ENCODE measurements at places on chromosomes 2 and 18.

GRCh38 chr2:20352230-20352578, 1.6 kb upstream of the PUM2 start:
- no peak for DNase-seq

- DNase-seq: no peak
These were observed 65.8 kb downstream of the ALPK2 start for GRCh38 chr18:58562999-58563667.

DNA sequence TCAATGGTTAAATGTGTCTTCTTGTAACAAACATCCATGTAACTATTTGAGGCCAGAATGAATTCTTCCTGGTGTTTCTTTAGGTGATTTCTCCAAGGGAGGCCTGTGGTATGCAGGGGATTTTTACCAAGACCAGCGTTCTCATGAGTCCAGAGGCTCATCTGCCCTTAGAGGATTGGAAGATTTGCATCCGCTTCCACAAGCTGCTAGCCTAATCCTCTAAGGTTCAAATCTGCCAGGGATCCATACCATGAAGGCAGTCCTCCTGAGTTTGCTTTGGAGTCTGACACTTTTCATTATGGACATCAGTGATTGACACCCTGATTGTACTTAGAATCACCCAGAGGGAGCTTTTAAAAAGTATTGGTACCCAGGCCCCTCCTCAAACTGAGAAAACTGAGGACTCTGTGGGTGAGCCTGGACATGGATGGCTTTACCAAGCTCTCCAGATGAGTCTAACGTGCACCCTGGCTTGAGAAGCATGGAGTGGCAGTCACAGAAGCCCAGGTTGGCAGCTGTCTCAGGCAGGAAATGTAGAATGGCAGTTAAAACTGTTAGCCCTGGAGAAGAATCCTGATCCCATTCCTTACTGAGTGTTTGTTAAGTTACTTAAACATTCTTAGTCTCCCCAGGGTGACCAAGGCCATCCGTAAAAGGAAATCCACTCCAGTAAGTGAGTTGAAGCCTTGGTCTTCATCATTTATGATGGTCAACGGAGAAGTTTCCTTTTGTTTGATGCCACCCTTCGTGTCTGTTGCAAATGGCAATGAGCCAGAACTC, 95.3 kb upstream of the RMDN2 start:
- DNase-seq: no peak

- no peak for DNase-seq
These were observed 44.7 kb downstream of the TANC1 start for GRCh38 chr2:159013103-159013502.

DNA sequence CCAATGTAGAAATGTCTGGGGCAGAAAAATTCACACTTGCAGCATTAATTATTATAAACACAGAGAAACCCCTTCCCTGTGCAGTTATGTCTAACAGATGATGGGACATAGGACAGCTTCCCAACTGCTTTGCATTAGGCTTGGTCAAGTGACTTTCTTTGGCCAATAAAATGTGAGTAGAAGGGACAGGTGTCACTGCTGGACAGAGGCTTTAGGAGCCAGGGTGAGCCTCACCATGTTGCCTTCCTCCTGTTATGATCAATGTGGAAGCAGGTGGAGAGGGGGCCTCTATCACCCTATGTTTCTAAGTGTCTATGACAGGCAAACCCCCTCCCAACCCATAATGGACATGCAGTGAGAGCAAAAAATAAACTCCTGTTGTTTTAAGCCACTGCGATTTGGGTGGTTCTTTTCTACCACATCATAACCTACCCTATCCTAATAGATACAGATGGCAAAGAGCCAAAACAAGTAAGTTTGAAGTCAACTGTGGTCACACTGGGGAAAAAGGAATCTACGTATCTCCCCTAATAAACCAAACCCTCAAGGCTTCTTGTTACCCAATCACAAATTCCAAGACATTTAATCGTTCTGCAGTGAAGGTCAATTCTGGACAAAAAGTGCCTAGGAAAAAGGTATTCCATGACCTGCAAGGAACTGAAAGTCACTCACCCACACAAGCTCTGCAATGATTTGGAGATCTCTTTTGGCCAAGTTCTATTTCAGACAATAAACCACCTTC, 28.6 kb upstream of the POU3F3 start:
- DNase-seq: no peak

DNA sequence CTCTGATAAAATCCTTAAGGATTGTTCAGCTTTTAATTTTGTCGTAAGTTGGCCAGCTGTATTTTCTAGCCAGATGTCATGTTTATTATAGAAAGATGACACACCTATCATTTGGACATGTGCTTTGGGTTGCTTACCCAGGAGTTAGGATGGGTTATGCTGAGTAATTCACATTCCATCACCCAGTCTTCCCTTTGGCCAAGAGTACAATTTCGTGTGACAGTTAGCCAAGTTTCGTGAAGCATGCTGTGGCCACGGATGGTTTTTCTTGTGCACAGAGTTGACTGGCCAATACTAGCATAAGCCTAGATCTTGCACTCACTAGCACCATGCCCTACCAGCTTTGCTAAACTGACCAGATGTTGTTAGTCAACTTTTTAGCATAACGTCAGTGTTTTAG, 5.8 kb downstream of the MAPRE3 start:
- no peak for DNase-seq

GRCh38 chr2:76197842-76198448, 487.2 kb upstream of the GCFC2 start:
- no peak for DNase-seq

DNA sequence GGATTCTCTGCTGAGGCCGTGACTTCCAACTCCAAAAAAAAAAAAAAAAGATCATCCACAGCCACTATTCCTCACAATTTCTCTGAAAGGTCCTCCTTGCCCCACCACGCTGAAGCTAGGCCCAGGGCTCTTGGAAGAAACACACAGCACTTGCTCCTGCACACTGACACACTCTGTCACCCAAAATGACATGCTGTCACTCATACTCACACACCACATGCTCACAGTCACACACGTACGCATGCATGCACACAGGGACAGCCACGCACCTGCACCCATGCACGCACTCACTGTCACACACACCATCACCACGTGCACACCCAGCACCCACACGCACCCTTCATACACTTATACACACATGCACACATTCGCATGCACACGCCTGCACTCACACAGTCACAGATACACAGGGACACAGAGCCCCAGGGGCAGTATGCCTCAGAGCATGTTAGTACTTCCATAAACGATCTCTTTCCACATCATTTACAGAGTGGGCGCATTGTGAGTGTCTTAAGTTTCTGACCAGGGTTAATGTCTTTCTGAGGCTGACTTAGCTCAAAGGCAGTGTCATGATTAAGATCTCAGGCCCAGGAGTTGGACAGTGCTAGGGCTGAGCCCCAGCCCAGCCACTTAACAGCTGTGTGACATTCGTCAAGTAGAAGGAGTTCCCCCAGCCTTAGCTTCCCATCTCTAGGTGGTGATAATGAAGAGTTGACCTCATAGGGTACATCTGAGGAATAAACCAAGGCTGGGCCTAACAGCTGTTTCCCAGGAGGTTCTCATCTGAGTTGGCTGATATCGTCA, 93.4 kb downstream of the GLI2 start:
- DNase-seq: no peak

DNA sequence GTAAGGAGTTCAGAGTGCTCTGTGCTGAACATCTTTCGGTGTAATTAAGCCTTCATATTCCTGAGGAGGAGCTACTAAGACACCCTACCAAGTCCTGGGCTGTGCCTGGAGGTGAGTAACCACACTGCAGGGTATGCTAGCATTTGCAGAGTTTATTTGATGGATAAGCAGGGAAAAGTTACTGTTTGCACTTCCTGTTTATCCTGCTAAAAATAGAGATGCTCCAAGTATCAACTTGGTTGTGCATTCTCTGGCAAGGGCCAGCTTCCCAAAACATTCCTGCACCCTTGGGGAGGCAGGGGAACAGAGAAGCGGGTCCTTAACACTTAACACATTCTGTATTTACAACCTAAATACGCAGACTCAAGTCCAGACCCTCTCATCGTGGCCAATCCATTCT, 49.8 kb downstream of the PARD6G start:
- no peak for DNase-seq

GRCh38 chr2:108542071-108542470, 7.8 kb downstream of the LIMS1 start:
- no peak for DNase-seq

GRCh38 chr2:218214116-218214515, 2.9 kb upstream of the ARPC2 start:
- no peak for DNase-seq

DNA sequence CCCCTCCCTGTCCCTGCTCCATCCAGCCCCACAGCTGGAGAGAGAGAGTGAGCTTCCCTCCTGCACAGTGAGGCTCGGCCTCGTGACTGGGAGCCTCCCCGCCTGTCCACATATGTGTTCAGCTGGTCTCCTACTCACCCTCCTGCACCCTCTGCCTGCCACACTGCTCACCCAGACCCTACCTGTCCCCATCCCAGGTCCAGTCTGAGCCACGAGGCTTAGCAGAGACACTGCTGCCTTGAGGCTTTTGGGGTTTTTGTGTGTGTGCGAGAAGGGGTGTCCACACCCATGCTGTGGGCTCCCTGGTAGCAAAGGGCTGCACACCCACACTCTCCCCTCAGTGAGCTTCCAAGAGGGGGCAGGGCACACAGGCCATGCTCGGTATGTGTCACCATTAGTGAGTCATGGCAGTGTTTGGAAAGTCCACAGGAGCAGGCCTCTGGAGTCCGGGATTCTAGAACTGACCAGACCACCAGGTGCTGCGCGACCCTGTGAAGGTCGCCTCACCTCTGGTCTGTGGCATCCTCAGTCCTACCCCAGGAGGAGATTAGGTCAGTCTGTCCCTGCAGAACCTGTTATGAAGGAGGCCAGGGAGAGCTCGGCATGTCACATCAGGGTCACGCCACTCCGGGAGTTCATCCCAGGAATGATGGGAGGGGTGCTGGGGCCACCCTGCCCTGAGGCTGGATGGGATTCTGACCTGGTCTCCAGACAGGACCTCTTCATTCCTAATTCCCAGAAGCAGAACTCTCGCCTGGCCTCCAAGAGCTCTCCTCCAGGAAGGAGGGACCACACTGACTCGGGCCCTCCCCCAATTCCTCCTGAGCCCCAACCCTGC, 39.9 kb upstream of the SMAD7 start:
- peak; percentile 70 for DNase-seq

- DNase-seq: no peak
These were observed 752.8 kb upstream of the CELF4 start for GRCh38 chr18:38318416-38318815.

GRCh38 chr2:240628808-240629618, 3.7 kb downstream of the GPR35 start:
- no peak for DNase-seq

DNA sequence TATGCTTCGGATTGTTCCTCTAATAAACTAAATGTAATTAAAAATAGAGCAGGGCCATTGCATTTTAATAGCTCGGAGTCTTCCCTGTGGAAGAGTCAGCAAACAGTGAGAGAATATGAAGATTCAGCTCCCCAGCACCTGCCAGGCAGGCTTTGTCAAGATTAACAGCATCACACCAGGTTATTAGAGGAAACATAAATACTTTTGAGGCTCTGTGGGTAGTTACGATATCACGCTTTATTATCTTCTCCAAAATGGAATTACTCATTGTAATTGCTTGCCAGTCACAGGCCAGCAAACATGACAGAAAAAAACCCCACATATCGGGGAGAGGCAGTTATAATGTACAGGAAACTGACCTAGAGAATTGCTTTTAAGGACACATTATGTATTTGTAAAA, 303.9 kb downstream of the CPS1 start:
- no peak for DNase-seq

DNA sequence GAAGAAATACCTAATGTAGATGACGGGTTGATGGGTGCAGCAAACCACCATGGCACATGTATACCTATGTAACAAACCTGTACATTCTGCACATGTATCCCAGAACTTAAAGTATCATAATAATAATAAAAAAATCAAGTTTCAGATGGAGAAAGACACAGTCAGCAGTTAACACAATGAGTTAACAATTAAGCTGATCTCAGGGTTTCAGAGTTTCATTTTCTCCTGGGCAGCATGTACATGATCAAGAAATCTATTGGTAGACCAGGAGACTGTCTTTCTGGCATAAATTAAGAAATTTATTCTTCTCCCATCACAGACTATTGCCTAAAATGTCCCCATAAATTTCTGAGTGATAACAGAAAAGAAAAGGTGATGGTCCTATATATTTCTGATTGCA, 155.3 kb downstream of the RAD51AP2 start:
- DNase-seq: no peak

GRCh38 chr2:147851244-147851930, 6.6 kb downstream of the ACVR2A start:
- DNase-seq: no peak

DNA sequence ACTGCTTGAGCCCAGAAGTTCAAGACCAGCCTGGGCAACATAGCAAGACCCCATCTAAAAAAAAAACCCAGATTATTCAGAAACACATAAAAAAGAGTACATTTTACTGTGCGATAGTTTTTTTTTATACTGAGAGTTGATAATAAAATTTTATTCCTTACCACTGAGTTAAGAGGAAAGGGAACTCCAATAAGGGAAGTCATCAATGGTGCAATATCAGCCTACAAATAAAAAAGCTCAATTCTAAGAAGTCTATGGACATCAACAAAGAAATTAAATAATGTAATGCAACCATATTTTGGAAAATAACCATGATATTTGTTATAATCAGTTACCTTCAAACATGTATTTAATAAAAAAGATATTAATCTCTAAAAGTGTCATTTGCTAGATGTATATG, 46.6 kb downstream of the PIGN start:
- no peak for DNase-seq

DNA sequence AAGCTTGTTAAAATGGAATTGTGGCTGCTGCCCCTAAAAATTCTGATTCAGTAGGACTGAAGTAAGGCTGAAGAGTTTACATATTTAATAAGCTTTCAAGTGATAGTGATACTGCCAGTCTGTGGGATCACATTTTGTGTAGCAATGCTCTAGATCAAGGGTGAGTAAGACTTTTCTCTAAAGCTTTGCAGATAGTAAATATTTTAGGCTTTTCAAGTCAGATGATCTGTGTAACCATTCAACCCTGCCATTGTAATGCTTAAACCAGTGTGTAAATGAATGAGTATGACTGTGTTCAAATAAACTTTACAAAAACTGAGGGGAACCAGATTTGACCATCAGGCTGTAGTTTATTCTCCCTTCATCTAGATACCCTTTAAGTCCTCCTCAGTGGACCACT, 92.7 kb downstream of the PIK3C3 start:
- no peak for DNase-seq

- peak; percentile 67 for DNase-seq
These were observed at the start of gene MTCL1 for GRCh38 chr18:8705238-8705960. MTCL1 (plus strand) TSS chr18:8705556; CDS start chr18:8705661, 105 bp downstream.

- no peak for DNase-seq
These were observed 393 bp downstream of the IL1R1 start for GRCh38 chr2:102142829-102143449.

GRCh38 chr2:200619279-200619678, 33.5 kb downstream of the AOX1 start:
- DNase-seq: no peak

- DNase-seq: no peak
These were observed 78.5 kb downstream of the ARL6IP6 start for GRCh38 chr2:152796941-152797340.
